Natural killer cell (primary cell): ENCODE measurements at places on chromosomes 7 and 10.

GRCh38 chr10:131843881-131844284 lies 56.9 kb upstream of the PPP2R2D start:
- no peak for DNase-seq

DNA sequence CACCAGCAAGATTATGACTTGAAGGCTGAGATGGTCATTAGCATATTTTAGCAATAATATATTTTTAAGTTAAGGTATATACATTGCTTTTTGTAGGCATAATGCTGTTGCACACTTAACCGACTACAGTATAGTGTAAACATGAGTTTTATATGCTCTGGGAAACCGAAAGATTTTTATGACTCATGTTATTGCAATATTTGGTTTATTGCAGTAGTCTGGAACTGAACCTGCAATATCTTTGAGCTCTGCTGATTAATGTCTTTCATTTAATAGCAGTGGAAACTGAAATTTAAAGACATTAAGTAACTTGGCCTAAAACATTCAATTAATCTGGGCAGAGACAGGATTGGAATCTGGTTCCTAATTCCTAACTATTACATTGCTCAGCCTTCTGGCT lies 266.7 kb upstream of the PLXDC2 start:
- no peak for DNase-seq

GRCh38 chr7:14497390-14497789 lies 405.2 kb downstream of the DGKB start:
- DNase-seq: no peak

DNA sequence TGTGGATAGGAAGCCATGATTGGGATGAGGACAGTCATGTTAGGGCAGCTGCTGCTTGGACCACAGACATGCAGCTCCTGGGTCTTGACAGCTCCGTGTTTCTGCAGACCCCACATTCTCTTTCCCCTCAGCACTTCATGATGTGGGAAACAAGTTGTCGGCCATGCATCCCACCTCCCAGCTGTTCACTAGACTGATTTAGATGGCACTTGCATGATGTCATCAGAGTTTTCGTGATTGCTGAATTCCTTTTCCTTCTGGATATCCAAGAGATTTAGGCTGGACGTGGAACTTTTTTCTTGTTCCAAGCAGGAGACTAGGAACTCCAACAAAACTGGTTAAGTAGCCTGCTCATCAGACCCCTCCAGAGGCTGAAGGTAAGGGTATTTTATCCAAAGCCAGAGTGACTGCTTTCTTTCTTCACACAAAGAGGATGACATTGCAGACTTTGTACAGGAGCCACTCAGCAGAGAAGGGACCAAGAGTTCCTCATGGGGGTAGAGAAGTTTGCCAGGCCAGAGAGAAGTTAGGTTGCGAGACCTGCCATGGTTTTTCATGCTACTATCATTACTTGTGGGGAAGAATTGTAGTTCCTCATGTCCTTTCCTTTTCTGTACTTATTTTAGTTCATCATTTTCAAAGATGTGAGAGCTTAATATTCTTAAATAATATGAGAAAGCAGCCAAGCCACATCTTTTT lies 117.7 kb upstream of the GJD4 start:
- DNase-seq: no peak

DNA sequence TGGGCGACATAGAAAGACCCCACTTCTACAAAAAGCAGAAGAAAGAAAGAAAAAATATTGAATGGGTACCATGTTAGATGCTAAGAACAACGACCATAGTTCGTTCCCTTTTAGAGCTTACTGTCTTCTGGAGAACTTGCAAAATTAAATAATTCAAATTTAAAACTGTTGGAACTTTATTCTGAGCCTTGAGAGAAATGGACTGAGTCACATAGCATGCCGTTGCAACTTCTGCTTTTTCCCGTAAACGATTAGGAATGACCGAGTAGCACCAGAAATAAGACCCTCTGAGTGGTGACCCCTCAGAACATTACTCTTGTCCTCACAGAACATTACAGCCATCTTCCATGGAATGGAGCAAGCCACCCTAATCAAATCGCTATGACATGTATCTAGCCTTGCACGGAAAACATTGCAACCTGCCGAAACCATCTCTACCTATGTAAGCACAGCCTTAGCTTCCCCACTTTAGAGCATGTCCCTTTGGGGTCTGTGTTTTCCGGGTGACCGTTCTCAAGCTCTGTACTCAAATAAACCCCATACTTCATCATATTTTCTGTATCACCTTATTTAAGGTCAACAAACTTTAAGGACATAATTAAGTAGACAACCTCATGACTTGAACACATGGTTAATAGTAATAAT lies 179.1 kb downstream of the PRKCQ start:
- DNase-seq: no peak

DNA sequence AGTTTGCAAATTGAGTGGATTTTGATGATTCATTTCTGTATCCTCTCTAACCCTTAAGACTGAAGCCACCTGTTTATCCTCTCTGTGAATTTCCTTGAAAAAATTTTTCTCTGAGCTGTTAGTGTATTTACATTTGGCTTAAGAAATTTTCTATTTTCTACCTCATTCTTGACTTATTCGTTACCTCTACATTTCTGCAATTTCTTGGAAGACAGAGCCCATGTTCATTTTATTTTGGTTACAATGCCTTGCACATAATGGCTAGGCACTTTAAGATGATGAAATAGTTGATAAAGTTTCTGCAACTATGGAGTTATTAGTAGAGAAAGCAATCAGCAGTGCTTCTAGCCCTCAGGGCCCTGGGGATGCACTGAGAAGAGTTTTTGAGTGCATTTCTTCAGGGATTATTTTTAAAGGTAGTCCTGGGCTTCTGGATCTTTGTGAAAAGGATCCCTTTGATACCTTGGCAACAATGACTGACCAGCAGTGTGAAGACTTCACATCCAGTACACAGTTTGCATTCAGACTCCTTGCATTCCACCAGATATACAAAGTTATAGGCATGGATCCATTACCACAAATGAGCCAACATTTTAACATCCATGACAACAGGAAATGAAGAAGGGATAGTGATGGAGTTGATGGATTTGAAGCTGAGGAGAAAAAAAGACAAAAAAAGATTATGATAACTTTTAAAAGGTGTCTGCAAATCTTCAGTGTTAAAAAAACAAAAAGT lies 68.2 kb downstream of the CH25H start:
- no peak for DNase-seq

DNA sequence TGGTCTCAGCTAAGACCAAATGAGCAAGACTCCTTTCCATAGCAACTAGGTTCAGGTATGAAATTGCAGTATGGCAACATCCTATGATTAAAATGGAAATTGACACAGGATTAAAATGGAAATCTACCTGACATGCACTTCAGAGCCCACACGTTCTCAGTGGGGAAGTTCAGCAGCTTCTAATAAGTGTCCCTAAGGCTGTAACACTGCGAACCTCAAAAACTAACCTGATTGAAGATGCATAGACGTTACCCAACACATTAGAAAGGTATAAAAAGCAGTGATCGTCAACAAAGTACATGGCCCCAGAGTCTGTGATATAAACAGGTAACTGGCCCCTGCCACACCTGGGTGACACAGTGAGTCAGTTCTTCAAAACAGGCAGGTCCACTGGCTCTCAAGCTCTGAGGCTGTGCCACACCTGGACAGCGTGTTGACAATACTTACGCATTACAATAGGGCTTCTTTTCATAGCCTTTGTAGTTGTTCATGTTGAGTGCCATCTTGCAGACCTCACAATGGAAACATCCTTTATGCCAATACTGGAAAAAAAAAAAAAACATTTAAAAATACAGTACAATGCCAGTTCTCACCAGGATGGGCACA lies 274.9 kb upstream of the NEBL start:
- no peak for DNase-seq

- DNase-seq: no peak
These were observed 28.7 kb upstream of the NAMPT start for GRCh38 chr7:106313456-106313901.

DNA sequence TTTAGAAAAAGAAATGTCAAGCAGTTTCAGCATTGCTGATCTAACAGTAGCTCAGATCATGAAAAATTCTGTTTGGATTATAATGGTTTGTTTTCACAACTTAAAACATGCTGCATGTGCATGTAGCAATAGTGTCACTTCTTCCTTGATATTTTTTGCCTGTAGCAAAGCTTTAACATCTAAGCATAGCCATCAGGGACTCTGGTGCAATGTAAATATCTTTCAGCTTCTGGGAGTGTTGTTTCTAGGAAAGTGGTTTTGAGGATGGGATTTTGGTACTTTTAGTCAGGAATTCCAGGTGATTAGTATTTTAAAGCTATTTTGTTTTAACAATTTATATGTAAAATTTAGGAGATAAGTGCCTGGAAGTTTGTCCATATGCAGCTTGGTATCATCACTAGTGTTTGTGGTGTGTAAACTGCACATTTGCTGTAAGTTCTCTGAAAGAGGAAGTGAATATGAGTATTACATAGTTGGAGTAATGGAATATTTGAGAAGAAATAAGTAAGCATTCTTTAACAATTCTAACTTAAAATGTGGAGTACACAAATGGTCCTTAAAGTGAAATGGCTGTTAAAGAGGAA lies 1.9 kb downstream of the RSBN1L start:
- DNase-seq: no peak

GRCh38 chr7:618539-619367 lies 99.1 kb upstream of the PDGFA start:
- DNase-seq: peak; percentile 60

DNA sequence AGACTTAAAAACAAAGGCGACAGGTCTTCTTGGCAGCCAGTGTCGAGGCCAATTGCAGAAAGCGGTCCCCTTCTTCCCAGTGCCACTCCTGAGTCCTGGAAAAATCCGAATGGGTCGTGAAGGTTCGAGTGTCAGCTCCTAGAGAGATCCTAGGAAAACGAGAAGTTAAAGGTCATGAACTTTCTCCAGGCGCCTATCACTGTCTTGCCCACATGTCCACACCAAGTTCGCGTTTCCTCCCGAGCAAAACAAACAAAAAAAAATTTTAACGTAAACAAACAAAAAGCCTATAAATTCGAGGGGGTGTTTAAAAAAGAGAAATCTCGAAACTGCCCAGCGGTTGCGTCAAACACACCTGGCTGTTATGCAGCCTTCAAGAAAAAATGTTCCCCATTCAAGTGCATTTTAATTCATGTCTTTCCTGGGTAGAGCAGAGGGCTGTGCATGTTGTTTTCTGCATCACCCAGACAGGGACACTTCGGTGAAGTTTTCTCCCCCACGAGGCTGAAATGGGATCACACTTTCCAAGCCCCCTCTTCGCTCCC lies 1.5 kb downstream of the ARHGAP21 start:
- DNase-seq: peak; percentile 57

DNA sequence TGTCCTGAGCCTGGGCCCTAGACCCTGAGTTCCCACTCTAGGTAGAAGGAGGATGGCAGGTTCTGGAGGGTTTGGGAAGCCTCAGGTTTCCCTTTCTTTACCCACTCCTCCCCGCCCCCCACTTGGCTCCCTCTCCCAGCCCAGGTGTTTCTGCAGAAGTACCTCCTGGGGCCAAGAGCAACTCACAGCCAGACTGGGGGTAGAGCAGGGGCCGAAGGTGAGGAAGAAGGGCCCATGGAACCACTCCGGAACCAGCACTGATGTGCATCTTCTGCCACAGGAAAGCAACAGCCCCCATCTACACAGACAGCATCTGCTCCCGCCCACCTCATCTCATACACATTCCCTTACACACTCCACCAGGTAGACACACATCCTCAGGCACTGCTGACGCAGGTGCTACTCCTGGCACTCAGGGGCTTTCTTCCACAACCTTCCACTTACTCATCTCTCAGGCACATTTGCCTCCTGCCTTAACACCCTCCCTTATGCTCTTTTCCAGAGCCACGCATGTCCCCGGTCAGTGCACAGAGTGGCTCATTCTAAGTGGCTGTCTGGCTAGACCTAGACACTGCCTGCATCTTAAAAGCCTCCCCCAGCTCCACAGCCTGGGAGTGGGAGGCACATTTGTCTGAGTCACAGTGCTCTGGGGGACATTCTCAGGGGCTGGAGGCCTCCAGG lies 1.8 kb downstream of the EPHB6 start:
- peak; percentile 21 for DNase-seq

- DNase-seq: no peak
These were observed 32.1 kb downstream of the RBAK start for GRCh38 chr7:5077740-5078139.

- DNase-seq: no peak
These were observed 177.0 kb downstream of the AUTS2 start for GRCh38 chr7:69775231-69775771.

DNA sequence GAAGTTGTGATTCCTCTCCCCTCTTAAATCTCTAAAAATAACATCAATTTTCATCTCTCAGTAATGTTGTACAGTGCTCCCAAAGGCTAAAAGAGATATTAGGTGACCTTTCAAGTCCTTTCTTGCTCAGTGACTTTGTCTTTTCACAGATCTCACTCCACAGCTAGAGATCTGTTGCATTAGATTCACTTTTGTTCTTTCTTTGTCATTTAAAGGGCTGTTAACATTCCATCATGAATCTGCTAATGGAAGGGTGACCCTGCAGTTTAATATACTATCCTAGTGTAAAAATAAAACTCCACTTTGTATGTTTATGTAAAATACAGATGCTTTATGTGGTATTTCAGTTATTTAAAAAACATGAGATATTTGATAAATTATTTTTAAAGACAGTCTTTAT lies 30.5 kb downstream of the GNAI1 start:
- DNase-seq: no peak

DNA sequence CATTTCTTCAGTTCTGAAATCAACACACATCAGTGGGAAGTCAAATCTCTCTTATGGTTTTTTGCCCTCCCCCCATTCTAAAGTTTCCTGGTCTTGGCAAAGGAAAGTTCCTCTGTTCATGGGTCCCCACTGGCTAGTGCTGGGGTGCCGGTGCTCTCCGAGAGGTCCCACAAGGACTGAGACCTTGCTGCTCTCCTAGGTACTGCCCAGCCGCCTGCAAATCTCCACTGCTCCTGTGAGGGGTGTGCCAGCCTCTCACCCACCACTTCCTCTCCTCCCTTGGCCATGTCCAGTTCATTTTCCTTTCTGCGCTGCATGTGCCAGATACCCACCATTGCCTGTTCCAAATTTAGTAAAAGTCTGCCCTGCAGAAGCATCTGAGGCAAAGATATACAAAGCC lies 17.2 kb upstream of the INHBA start:
- DNase-seq: no peak

GRCh38 chr7:152597507-152597906 lies 78.4 kb downstream of the XRCC2 start:
- no peak for DNase-seq

DNA sequence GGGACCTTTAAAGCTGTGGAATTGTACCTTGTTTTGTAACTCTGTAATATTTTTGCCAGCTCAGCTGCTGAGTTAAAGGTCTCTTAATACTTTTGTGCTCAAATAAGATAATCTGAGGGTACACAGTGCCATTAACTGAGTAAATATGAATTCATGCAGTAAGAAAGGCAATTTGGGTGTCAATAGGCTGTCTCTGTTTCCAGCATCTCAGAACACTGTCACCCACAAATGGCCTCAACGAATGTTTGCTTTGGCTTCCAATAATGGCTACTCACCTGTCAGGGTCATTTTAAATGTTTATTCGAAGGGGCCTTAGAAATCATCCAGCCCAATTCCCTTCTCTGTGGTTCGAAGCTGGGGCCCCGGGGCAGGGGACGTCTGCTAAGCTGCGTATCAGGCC lies 225.4 kb downstream of the ZMYND11 start:
- DNase-seq: no peak

GRCh38 chr7:35722054-35722849 lies 27.3 kb upstream of the HERPUD2 start:
- DNase-seq: no peak
